GM23338 (cell line): ENCODE measurements at places on chromosomes 11 and 22. TPM values are rescaled to one million over a fixed set of nuclear protein-coding genes. Genes with fewer than 3 reads are reported as not detected.

DNA sequence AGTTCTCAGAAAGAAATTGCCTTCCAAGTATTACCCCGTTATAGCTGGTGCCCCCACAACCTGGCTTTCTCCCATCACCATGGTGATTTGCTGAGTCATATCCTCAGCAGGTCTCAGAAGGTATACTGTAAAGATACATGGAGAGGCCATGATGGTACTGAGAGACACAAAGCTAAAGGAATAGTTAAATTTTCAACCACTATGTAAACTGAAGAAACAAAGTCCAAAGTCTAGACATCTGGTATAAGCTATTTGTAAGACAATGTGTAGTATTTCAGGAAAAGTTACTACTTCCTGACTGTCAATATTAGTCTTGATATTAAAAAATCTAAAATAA is 377.1 kb downstream of the DCDC1 start:
- H3K27ac ChIP-seq: no peak overlapping the region
- no peaks in the 10 kb centered on the region for H3K36me3 ChIP-seq
- peak; percentile 40 for DNase-seq
- no peak overlapping the region for H3K4me3 ChIP-seq

- peak; percentile 82 for DNase-seq
- H3K4me1 ChIP-seq: no peaks in the 10 kb centered on the region
- no peak overlapping the region for H3K4me3 ChIP-seq
- no peak overlapping the region for H3K27ac ChIP-seq
- no peaks in the 10 kb centered on the region for H3K36me3 ChIP-seq
Observed at GRCh38 chr22:39808081-39808480, 85.5 kb downstream of the ENTHD1 start.

DNA sequence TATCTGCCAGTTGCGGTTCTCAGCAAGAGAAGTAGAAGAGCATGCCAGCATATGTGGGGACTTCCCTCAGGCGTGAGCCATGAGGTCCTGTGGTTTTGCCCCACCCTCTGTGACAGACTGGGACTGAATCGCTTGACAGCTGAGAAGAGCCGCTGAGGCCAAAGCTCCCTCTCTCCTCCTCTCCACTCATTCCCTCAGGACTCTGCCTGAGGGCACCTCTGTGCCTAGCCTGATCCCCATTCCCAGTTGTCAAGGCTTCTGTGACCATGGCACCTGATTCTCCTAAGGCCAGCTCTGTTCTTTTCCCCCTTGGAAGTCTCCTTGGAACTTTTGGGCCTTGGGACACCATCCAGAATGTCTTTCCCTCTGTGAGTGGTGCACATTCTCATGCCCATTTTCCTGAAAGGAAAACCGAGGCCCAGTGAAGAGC is 27.0 kb downstream of the ART5 start:
- H3K27ac ChIP-seq: no peak overlapping the region
- no peak for DNase-seq
- H3K4me3 ChIP-seq: no peak overlapping the region
- no peaks in the 10 kb centered on the region for H3K36me3 ChIP-seq
- H3K27me3 ChIP-seq: no peaks in the 10 kb centered on the region

GRCh38 chr22:42955848-42956247 is 59.1 kb downstream of the PACSIN2 start:
- H3K27ac ChIP-seq: no peak overlapping the region
- H3K36me3 ChIP-seq: no peaks in the 10 kb centered on the region
- H3K4me1 ChIP-seq: peaks cover 34% of the 10 kb centered on the region

DNA sequence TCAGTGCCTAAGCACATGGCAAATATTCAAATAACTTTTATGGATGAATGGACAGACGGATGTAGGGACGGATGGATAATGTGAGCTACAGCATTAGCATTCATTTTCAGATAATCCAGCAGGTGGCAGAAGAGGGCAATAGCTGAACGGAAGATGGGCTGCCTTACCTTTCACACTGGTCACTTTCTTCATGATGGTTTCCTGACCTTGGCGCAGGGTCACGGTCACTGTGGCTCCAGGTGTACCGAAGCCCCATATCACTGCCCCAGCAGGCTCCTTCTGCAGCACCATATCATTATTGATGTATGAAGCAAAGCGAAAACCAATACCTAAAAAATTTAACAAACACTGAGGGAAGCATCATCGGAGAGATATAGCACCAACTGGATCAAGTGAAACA is 4.3 kb downstream of the SIAE start:
- peak; percentile 62 for DNase-seq
- H3K27me3 ChIP-seq: peaks cover 66% of the 10 kb centered on the region
- peaks cover 6% of the 10 kb centered on the region; the same call in 1 of the 2 replicates for H3K4me1 ChIP-seq
- no peaks in the 10 kb centered on the region for H3K36me3 ChIP-seq
- no peak overlapping the region for H3K4me3 ChIP-seq
- H3K27ac ChIP-seq: no peak overlapping the region

GRCh38 chr11:45053736-45054446 is 92.5 kb upstream of the PRDM11 start:
- H3K27me3 ChIP-seq: no peaks in the 10 kb centered on the region
- no peak overlapping the region for H3K4me3 ChIP-seq
- no peaks in the 10 kb centered on the region for H3K36me3 ChIP-seq
- peaks cover 19% of the 10 kb centered on the region; the same call in 1 of the 2 replicates for H3K4me1 ChIP-seq

- DNase-seq: no peak
- H3K27me3 ChIP-seq: no peaks in the 10 kb centered on the region
- peaks cover 10% of the 10 kb centered on the region for H3K36me3 ChIP-seq
- H3K4me1 ChIP-seq: no peaks in the 10 kb centered on the region
Observed at GRCh38 chr11:108718466-108718865, 53.6 kb downstream of the DDX10 start.

GRCh38 chr11:73660497-73661034 is 14.2 kb downstream of the PLEKHB1 start:
- no peak overlapping the region for H3K27ac ChIP-seq
- H3K27me3 ChIP-seq: peaks cover 36% of the 10 kb centered on the region
- no peak for DNase-seq

GRCh38 chr11:106137061-106137460 is 59.6 kb downstream of the AASDHPPT start:
- H3K4me3 ChIP-seq: no peak overlapping the region
- H3K4me1 ChIP-seq: no peaks in the 10 kb centered on the region; the same call in 1 of the 2 replicates
- DNase-seq: no peak
- H3K36me3 ChIP-seq: peaks cover 5% of the 10 kb centered on the region; the same call in 1 of the 2 replicates
- no peak overlapping the region for H3K27ac ChIP-seq

DNA sequence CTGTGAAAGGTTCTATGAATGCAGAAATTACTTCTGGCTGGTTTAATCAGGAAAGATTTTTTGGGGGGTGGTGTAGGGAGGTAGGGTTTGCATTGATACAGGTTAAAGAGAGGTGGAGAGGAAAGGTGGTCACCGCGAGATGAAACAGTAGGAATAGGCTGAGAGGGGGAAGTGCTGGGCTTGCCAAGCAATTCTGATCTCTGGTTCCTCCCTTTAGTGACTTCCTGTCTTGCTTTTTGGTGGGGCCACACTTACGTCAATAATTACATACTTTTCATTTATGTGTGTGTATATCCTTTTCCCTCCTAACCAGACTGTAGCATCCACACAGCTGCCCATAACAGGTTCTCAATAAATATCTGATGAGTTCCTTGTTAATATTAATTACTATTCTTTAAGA is 120.0 kb downstream of the CTNND1 start:
- no peak for DNase-seq
- H3K36me3 ChIP-seq: no peaks in the 10 kb centered on the region
- H3K4me3 ChIP-seq: no peak overlapping the region
- no peaks in the 10 kb centered on the region for H3K27me3 ChIP-seq

GRCh38 chr11:117295438-117296137 is 4.4 kb downstream of the BACE1-AS start:
- no peak overlapping the region for H3K27ac ChIP-seq
- no peaks in the 10 kb centered on the region for H3K36me3 ChIP-seq

GRCh38 chr22:50318356-50318697 is 8.5 kb downstream of the DENND6B start:
- no peak overlapping the region for H3K27ac ChIP-seq
- no peaks in the 10 kb centered on the region for H3K27me3 ChIP-seq
- no peak for DNase-seq
- H3K36me3 ChIP-seq: no peaks in the 10 kb centered on the region
- H3K4me1 ChIP-seq: no peaks in the 10 kb centered on the region
- H3K4me3 ChIP-seq: no peak overlapping the region

The PARVG gene
- 0.14 TPM in 1 of 2 replicates, not detected in the other for total RNA-seq

The ADM gene
- 73.4 and 75.8 TPM in 2 replicates for total RNA-seq

The PHLDA2 gene
- total RNA-seq: 3.8 TPM in 1 of 2 replicates, not detected in the other

The C22orf31 gene
- not detected in 2 replicates for total RNA-seq
